ENCODE measurements at places on chromosomes 13 and 19. TPM values are rescaled to one million over a fixed set of nuclear protein-coding genes. Genes with fewer than 3 reads are reported as not detected.

The PLPPR3 gene
- 2.5 TPM for total RNA-seq

The ZNF471 gene
- 9.2 TPM for total RNA-seq

The SYNGR4 gene
- not detected for total RNA-seq

The KLK3 gene
- total RNA-seq: not detected

The ZNF470 gene
- 6.9 TPM for total RNA-seq

The VSTM2B gene
- total RNA-seq: not detected

The ZNF57 gene
- 5.3 TPM for total RNA-seq

The NOTCH3 gene
- total RNA-seq: 26.4 TPM

The LILRB5 gene
- not detected for total RNA-seq

The NOVA2 gene
- not detected for total RNA-seq

The TNFSF9 gene
- 0.26 TPM for total RNA-seq

The ALOX5AP gene
- not detected for total RNA-seq

The IRGC gene
- total RNA-seq: not detected

The ZNF417 gene
- 14.4 TPM for total RNA-seq

The PTGIR gene
- 16.5 TPM for total RNA-seq

The LAIR2 gene
- total RNA-seq: not detected

The SELENOV gene
- not detected for total RNA-seq

The PNMA8A gene
- total RNA-seq: 8.9 TPM

The ABCA7 gene
- 9.7 TPM for total RNA-seq

The FLT3 gene
- not detected for total RNA-seq

The PGPEP1 gene
- total RNA-seq: 63.9 TPM

The WASF3 gene
- total RNA-seq: 16.2 TPM
